Left lung (tissue), 14 donors: ENCODE measurements at places on chromosomes 3 and 15. TPM values are rescaled to one million over a fixed set of nuclear protein-coding genes. Genes with fewer than 3 reads are reported as not detected.

LRRN1 gene
- 22.8 TPM for polyA plus RNA-seq

DNA sequence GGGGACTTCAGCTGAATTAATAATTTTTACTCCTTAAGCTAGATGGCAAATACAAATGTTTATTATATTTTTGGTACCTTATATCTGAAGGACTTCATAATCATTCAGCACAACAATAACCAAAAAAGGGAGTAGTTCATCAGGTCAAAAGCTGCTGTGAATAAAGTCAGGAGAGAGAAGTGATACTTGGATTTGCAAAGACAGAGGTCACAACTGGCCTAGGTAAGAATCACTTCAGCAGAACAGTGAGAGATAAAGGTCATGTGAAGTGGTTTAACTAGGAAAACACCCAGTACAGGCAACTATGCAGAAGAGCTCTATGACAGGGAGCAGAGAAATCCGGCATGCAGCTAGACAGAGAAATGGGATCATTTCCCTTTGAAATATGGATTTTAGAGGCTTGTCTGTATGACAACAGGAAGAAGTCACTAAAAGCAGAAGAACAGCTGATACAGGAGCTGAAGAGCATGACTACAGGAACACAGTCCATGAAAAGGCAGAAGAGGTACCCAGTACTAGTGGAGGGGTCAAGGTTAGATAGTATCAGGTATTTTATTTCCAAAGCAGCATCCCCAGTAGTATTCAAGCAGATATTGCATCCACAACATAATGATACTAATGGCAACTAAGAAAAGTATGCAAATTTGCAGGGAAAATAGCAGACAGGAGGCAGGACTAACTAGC, 25.7 kb downstream of the ZMAT3 start:
- DNase-seq = no peak

GRCh38 chr3:57582474-57583168, 14.5 kb downstream of the ARF4 start:
- DNase-seq = no peak

- DNase-seq = no peak
Measured at GRCh38 chr3:113266738-113267137, 55.4 kb downstream of the BOC start.

GRCh38 chr3:58321791-58322190, 10.9 kb upstream of the PXK start:
- DNase-seq = no peak

DNA sequence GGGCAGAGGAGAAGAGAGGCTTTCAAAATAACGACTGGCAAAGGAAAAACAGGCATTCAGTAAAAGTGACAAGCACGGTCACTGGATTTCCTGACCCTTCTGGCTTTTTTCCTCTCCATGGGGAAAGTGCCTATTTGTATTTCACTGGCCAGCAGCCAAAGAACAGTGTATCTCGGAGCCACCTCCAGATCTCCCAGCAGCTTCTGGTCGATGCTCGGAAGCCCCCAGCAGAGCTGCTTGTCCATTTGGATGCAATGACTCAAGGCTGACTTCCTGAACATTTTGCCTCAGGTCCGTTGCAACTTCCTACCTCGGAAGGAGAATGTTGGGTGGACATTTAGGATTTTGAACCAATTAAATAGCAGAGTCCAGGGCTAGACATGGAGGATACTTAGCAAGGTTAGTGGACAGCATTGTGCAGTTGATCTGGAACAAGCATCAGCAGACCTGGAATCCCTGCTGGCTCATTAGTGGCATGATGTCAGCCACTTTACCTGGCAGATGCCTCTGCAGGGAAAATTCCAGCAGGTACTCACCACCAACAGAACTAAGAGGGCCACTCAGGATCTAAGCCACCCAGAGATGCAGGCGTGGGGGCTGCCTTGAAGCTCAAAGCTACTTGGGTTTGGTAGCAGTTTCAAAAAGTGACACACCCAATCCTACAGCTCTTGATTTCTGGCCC, 1.1 kb downstream of the FAM107A start:
- no peak for DNase-seq
